ENCODE measurements at places on chromosomes 1 and 21.
A peak's percentile ranks its signal among the peaks of the same experiment; 100 is the strongest.

- no peak for DNase-seq
These were observed 18.0 kb downstream of the OMA1 start for GRCh38 chr1:58528518-58528917.

GRCh38 chr1:204384636-204385352, 25.1 kb upstream of the PLEKHA6 start:
- no peak for DNase-seq

GRCh38 chr1:6438047-6438525, 13.5 kb downstream of the ESPN start:
- DNase-seq = peak; percentile 61

DNA sequence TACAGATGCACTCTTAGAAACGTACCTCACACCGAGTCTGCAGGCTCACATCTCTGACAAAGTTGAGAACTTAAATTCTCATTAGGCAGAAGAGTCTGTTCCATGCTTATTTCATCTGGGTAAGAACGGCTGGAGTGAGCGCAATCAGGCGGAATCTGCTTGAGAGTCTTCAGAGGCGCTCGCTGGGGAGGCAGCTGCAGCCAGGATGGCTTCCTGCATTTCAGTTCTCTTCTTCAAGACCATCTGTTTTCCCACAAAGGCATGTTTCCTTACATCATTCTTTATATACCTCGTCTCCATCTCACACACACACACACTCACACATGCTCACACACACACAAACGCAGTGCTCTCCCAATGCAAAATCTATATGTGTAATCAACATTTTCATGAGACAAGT, 497.1 kb downstream of the AJAP1 start:
- no peak for DNase-seq

- DNase-seq = no peak
These were observed 201.5 kb downstream of the S1PR1 start for GRCh38 chr1:101438359-101438758.

Measured in stimulated activated CD4-positive, alpha-beta T cell treated with anti-CD3 and anti-CD28 coated beads, Interleukin-4, amount 100 ng/mL, for 48 hours (primary cell).